PC-3 (cell line): ENCODE measurements at places on chromosomes 1 and 21. TPM values are rescaled to one million over a fixed set of nuclear protein-coding genes. Genes with fewer than 3 reads are reported as not detected.

GRCh38 chr1:225996946-225997545, 2.1 kb downstream of the SDE2 start:
- H3K27me3 ChIP-seq = no peaks in the 10 kb centered on the region
- no peak overlapping the region for H3K27ac ChIP-seq
- H3K36me3 ChIP-seq = peaks cover 34% of the 10 kb centered on the region
- no peak for DNase-seq

DNA sequence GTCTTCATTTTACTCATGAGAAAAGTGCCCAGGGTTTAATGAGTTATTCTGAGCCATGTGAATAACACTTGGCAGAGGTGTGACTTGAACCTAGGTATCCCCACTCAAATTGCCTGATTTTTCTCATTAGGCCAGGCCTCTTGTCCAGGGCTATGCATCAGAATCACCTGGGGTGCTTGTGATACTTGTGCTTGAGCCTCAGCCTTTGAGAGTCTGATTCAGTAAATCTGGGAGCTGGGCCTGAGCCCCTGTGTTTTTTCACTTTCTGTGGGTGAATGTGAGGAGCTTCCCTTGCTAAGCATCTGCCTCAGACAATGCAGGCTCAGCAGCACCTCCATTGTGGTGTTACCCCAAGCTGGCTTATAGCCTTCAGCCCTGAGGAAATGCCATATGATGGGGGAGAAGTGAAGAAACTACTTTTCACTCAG, 127.1 kb downstream of the S1PR1 start:
- peaks cover 3% of the 10 kb centered on the region; the same call in 1 of the 2 replicates for H3K27me3 ChIP-seq
- peaks cover 7% of the 10 kb centered on the region; the same call in 1 of the 2 replicates for H3K4me1 ChIP-seq
- no peak for DNase-seq
- no peak overlapping the region for H3K4me3 ChIP-seq

GRCh38 chr1:4076346-4076745, 176.3 kb upstream of the C1orf174 start:
- peaks cover 40% of the 10 kb centered on the region for H3K27me3 ChIP-seq
- no peak overlapping the region for H3K27ac ChIP-seq
- no peaks in the 10 kb centered on the region for H3K36me3 ChIP-seq
- no peaks in the 10 kb centered on the region for H3K4me1 ChIP-seq

DNA sequence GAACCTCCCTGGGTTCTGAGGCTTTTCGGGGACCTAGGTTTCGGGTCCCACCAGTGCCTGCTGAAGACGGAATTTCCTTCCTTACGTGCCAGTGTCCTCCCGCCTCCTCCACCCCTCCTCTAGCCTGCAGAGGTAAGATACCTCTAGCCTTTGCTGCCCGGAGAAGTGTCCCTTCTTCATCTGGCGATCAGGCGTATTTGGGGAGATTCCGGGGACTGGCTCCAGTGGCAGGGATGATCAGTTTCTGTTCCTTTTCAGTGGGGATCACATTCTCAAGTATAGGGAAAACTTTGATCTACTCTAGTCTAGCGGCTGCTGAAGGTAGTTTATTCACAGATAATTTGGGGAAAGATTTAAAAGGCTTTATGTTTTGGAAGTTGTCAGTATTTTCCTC, 674 bp downstream of the CEP350 start:
- DNase-seq = peak; percentile 14
- H3K27me3 ChIP-seq = no peaks in the 10 kb centered on the region
- peaks cover 10% of the 10 kb centered on the region; the same call in 1 of the 2 replicates for H3K4me1 ChIP-seq
- no peaks in the 10 kb centered on the region for H3K36me3 ChIP-seq
- peak overlapping the region; percentile 57; the same call in 1 of the 2 replicates for H3K27ac ChIP-seq

GRCh38 chr1:62621907-62622306, 24.6 kb downstream of the ANGPTL3 start:
- H3K27me3 ChIP-seq = no peaks in the 10 kb centered on the region
- peak; percentile 73 for DNase-seq
- H3K27ac ChIP-seq = no peak overlapping the region
- H3K4me1 ChIP-seq = peaks cover 7% of the 10 kb centered on the region
- H3K4me3 ChIP-seq = no peak overlapping the region

- peak; percentile 47 for DNase-seq
- H3K27me3 ChIP-seq = peaks cover 66% of the 10 kb centered on the region
- H3K4me3 ChIP-seq = no peak overlapping the region
These were observed 34.8 kb upstream of the PRELP start for GRCh38 chr1:203440771-203441170.

DNA sequence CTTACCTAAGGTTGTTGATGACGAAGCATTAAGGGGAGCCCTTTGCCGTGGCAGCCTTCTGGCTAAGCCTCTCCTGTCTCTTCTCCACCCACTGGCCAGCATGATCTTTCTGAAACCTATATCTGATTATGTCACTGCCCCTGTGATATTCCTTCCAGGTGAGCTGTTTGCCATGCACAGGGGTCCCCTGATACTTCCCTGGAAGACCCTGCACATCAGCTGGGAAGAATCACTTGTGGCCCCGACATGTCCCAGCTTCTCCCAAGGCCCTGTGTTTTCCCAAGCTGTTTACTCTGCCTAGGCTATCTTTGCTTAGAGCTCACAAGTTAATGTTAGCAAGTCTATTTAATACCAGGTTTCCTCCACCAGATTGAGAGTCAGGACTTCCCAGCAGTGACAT, 12.3 kb downstream of the RD3 start:
- DNase-seq = no peak
- H3K4me1 ChIP-seq = no peaks in the 10 kb centered on the region
- H3K4me3 ChIP-seq = no peak overlapping the region
- no peaks in the 10 kb centered on the region for H3K36me3 ChIP-seq
- H3K27ac ChIP-seq = no peak overlapping the region

GRCh38 chr1:30704271-30704670, 19.1 kb downstream of the MATN1 start:
- no peak overlapping the region for H3K4me3 ChIP-seq
- H3K27me3 ChIP-seq = 0 out of 2 replicates have a peak, but pooled peaks cover 3% of the 10 kb centered on the region
- H3K4me1 ChIP-seq = no peaks in the 10 kb centered on the region
- DNase-seq = no peak
- H3K36me3 ChIP-seq = no peaks in the 10 kb centered on the region

- no peaks in the 10 kb centered on the region for H3K36me3 ChIP-seq
- H3K4me1 ChIP-seq = no peaks in the 10 kb centered on the region
- DNase-seq = no peak
- H3K27ac ChIP-seq = no peak overlapping the region
- peaks cover 13% of the 10 kb centered on the region for H3K27me3 ChIP-seq
- no peak overlapping the region for H3K4me3 ChIP-seq
These were observed 3.7 kb downstream of the OR10J1 start for GRCh38 chr1:159443066-159443750.

- H3K4me1 ChIP-seq = no peaks in the 10 kb centered on the region
- no peaks in the 10 kb centered on the region for H3K36me3 ChIP-seq
- DNase-seq = no peak
- no peak overlapping the region for H3K4me3 ChIP-seq
- H3K27ac ChIP-seq = no peak overlapping the region
These were observed 94.7 kb upstream of the WNT4 start for GRCh38 chr1:22237433-22238093.

- H3K27me3 ChIP-seq = no peaks in the 10 kb centered on the region
- H3K36me3 ChIP-seq = no peaks in the 10 kb centered on the region
- DNase-seq = no peak
- no peak overlapping the region for H3K4me3 ChIP-seq
- no peak overlapping the region for H3K27ac ChIP-seq
- peaks cover 12% of the 10 kb centered on the region for H3K4me1 ChIP-seq
These were observed 49.1 kb upstream of the CTPS1 start for GRCh38 chr1:40930174-40930964.

DNA sequence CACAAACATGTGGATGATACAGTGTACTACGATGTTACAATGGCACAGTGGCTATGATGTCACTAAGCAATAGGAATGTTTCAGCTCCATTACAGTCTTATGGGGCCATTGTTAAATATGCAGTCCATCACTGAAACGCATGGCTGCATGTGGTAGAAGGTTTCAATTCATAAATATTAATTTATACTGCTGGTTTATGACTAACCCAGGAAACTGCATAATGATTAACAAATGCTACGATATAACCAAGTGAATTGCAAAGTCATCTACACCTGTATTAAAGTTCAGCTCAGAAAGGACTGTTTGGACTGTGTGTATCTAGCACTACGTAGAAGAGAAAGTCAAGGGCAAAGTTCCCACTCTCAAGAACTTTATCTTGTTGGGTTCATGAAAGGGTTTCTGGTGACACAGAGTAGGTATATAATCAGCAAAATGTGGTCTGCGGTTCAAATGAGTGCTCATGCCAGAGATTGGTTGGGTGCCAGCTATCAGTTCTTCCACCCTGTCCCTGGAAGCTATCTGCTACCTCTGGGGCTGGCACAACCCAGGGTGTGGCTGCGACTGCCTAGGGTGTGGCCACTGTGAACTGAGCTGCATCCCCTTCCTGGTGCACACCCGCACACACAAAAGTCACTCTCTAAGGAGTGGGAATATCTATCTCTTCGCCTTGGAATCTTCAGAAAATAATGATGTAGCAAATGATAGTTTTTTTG, 14.8 kb downstream of the MGST3 start:
- peaks cover 3% of the 10 kb centered on the region; the same call in 1 of the 2 replicates for H3K36me3 ChIP-seq
- peak; percentile 44 for DNase-seq
- H3K27me3 ChIP-seq = no peaks in the 10 kb centered on the region
- H3K4me3 ChIP-seq = no peak overlapping the region
- H3K4me1 ChIP-seq = peaks cover 23% of the 10 kb centered on the region

DNA sequence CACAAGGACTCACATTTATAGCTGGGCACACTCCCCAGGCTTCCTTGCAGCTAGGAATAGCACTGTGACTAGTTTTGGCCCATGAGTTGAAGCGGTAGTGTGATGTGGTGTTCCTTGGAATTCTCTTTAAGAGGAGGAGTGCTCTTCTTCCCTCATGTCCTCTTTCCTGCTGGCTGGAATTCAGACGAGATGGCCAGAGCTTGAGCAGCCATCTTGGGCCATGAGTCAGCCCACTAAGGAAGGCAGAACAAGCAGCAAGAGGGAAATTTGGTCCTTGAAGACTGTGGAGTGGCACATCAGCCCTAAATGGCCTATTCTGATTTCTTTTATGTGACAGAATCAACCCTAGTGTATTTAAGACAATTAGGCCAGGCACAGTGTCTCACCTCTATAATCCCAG, 20.0 kb downstream of the HTR6 start:
- H3K4me1 ChIP-seq = no peaks in the 10 kb centered on the region
- DNase-seq = no peak
- H3K4me3 ChIP-seq = no peak overlapping the region
- H3K36me3 ChIP-seq = no peaks in the 10 kb centered on the region
- H3K27me3 ChIP-seq = no peaks in the 10 kb centered on the region

GRCh38 chr1:201742476-201742875, 86.5 kb upstream of the IPO9 start:
- H3K27ac ChIP-seq = no peak overlapping the region
- H3K4me1 ChIP-seq = peaks cover 17% of the 10 kb centered on the region
- H3K27me3 ChIP-seq = no peaks in the 10 kb centered on the region
- no peak for DNase-seq
- no peak overlapping the region for H3K4me3 ChIP-seq
- H3K36me3 ChIP-seq = no peaks in the 10 kb centered on the region

- DNase-seq = no peak
- H3K27me3 ChIP-seq = no peaks in the 10 kb centered on the region
- H3K27ac ChIP-seq = no peak overlapping the region
- no peak overlapping the region for H3K4me3 ChIP-seq
- peaks cover 28% of the 10 kb centered on the region for H3K4me1 ChIP-seq
- peaks cover 9% of the 10 kb centered on the region for H3K36me3 ChIP-seq
These were observed 2.3 kb downstream of the TTC13 start for GRCh38 chr1:230976360-230976759.

- H3K36me3 ChIP-seq = no peaks in the 10 kb centered on the region
- no peak overlapping the region for H3K27ac ChIP-seq
- H3K27me3 ChIP-seq = no peaks in the 10 kb centered on the region
These were observed 16.3 kb downstream of the SPATA46 start for GRCh38 chr1:162360237-162360873.

DNA sequence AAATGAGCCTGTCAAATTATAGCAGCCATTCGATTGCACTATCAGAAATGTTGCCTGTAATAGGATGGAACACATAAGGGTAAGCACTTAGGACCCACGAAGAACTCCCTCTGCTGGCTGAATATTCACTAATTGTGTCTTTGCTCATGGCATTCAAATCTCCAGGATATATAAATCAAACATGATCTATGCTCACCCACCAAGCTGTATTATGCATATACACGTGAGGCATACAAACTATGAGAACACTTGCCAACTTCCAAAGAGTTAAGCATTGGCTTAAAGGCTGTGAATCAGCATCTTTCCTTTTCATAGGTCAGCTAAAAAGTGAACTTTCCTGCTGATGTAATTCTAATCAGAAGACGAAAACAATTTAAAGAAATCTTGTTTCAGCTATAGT, 34.5 kb downstream of the TMPRSS15 start:
- no peaks in the 10 kb centered on the region for H3K36me3 ChIP-seq
- no peak overlapping the region for H3K27ac ChIP-seq
- DNase-seq = peak; percentile 59
- no peak overlapping the region for H3K4me3 ChIP-seq
- peaks cover 19% of the 10 kb centered on the region; the same call in 1 of the 2 replicates for H3K27me3 ChIP-seq

DNA sequence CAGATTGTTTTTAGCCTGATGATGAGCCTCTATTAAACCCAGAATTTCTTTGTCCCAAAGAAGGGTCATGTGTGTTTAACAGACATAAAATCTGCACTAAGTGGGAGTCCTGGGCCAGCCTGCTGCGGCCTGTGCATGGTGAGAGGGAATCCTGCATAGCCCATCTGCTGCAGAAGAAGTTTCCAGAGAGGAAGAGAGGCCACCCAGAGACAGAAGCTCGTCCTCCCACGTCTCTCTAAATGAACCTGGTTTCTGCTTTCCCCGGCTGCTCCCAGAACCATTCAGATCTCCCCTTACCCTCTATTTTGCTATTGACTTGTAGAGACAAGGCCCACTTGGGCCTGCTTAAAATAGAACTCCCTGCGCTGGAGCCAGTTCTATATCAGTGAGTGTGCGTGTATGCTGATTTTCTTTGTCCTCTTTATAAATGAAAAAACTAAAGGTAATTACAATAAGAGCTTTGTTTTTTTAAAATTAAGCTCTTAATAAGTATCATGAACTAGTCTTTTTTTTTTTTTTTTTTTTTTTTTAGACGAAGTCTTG, 142.8 kb upstream of the RAB4A start:
- H3K27ac ChIP-seq = no peak overlapping the region
- H3K36me3 ChIP-seq = no peaks in the 10 kb centered on the region
- no peaks in the 10 kb centered on the region for H3K4me1 ChIP-seq
- no peak overlapping the region for H3K4me3 ChIP-seq
- DNase-seq = no peak

- no peaks in the 10 kb centered on the region for H3K36me3 ChIP-seq
- DNase-seq = peak; percentile 19
- no peaks in the 10 kb centered on the region for H3K4me1 ChIP-seq
- no peak overlapping the region for H3K4me3 ChIP-seq
- no peak overlapping the region for H3K27ac ChIP-seq
These were observed 98.4 kb downstream of the MAGI3 start for GRCh38 chr1:113488576-113489177.

The UTS2 gene
- not detected in 2 replicates for total RNA-seq

The CFHR2 gene
- not detected in 2 replicates for total RNA-seq

The CFAP141 gene
- not detected in 2 replicates for total RNA-seq

The AADACL4 gene
- not detected in 2 replicates for total RNA-seq

The KCNJ6 gene
- not detected in 2 replicates for total RNA-seq

The FMO1 gene
- not detected in 2 replicates for total RNA-seq

The HFM1 gene
- total RNA-seq = not detected in 2 replicates
